CD4-positive, alpha-beta T cell treated with Interferon alpha-2 for 1 hour (primary cell): ENCODE measurements at places on chromosomes 16 and 17.

GRCh38 chr17:79803421-79803996, 6.6 kb upstream of the CBX8 start:
- DNase-seq: no peak

- DNase-seq: no peak
Observed at GRCh38 chr17:48679385-48680096, 42.8 kb downstream of the PRAC1 start.

DNA sequence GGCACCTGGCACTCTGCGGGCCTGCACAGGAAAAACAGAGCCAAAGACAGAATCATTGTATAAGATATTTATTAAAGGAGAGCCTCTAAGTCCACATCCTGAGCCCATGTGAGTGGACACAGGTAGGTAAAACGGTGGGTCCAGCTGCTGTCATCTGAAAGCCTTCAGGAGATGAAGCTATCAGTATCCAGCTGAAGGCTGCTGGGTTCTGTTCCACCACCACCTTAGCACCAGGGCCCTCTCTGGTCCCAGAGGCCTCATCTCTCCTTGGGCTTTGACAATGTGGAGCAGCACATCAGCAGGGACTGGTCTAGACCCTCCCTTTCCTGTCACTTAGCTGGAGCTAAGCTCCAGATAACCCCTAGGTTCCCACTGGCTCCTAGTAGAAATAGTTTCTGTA, 7.3 kb downstream of the TMEM106A start:
- no peak for DNase-seq

GRCh38 chr17:69418535-69418934, 4.0 kb downstream of the MAP2K6 start:
- no peak for DNase-seq

DNA sequence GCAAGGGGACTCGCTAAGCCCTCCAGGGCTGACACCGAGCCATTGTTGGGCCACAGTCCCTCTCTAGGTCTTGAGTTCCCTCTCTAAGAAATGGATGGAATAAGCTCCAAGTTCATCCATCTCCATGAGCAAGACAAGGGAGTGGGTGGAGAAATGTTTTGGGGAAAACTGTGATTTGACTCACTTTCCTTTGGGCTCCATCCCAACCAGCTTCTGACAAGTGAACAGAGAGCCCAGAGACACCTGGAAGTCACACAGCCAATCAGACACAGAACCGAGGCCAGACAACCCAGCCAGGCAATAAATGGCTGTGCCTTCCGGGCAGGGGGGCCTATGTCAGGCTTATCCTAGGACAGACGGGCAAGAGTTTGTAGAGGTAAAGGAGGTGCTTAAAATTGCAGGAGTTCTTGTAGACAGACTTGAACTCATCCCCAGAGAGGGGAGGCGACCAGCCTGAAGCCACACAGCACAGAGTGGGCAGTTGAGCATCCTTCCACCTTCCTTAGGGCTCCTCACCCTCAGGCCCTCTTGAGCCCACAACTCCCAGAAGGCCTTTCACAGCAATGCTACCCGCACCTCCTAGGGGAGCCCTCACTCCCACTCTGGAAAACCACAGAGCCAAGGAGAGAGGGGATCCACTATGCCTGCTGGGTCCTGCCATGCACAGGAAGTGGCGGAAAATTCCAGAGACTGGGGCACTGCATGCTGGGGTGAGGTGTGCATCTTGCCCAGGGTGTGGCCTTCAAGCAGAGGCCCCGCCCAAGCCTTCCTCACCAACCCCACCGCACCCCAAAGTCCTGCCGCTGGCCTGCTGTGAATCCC, 9.5 kb upstream of the FAM83G start:
- no peak for DNase-seq

GRCh38 chr17:6259899-6260298, 175.0 kb downstream of the AIPL1 start:
- no peak for DNase-seq

DNA sequence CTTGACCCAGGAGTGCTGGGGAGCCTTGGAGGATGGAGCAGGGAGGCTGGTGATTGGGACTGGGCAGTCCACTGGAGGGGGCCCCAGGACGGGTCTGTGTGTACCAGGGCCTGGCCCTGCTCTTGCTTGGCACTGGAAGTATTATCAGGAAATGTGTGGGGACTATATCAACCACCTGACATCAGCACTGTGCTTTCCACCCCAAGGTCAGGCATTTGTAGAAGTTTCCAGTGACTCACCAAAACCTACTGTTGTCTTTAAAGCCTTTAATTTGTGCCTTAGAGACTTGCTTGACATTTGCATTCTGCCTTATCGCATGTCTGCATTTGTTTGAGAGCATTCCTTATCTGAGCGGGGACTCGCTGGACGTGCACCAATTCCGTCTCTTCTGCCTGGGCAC, 323.1 kb downstream of the FOXL1 start:
- no peak for DNase-seq

DNA sequence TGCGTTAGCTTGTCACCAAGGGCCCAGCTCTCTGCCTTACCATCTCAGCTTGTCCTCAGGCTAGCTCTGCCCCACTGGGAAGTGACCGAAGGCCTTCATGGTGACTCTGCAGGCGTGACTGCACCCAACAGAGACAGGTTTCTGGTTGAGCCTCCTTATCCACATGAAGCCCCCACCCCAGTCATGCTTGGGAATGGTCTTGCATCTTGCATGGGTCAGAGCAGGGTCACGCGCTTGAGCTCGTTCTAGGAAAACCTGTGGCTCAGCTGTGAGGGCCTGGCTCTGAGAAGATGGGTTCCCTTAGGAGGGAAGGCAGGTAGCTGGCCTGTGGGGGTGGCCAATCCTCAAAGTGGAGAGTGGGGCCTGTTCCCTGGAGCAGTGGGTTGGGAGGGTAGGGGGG, 122.8 kb downstream of the BANP start:
- DNase-seq: no peak

DNA sequence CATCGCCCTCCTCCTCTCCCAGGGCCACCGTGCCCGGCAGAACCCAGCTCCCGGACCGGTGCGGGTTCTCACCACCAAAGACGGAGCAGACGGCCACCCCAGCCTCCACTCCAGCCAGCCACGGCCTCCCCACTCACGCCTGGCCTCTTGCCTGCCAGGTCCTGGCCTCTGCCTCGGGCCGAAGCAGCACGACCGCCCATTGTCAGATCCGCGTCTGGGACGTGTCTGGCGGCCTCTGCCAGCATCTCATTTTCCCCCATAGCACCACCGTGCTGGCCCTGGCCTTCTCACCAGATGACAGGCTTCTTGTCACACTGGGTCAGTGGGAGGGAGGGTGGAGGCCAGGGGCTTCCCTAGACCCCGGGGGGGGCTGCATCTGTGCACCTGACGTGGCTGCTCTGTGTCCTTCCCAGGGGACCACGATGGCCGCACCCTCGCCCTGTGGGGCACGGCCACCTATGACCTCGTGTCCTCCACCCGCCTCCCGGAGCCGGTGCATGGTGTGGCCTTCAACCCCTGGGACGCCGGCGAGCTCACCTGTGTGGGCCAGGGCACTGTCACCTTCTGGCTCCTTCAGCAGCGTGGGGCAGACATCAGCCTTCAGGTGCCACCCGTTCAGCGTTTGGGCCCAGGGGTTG, 6.6 kb upstream of the RHOT2 start:
- no peak for DNase-seq

GRCh38 chr16:35194681-35195080, 1735.3 kb downstream of the TP53TG3F start:
- DNase-seq: no peak

GRCh38 chr17:79104898-79105600, 30.4 kb downstream of the ENGASE start:
- no peak for DNase-seq

DNA sequence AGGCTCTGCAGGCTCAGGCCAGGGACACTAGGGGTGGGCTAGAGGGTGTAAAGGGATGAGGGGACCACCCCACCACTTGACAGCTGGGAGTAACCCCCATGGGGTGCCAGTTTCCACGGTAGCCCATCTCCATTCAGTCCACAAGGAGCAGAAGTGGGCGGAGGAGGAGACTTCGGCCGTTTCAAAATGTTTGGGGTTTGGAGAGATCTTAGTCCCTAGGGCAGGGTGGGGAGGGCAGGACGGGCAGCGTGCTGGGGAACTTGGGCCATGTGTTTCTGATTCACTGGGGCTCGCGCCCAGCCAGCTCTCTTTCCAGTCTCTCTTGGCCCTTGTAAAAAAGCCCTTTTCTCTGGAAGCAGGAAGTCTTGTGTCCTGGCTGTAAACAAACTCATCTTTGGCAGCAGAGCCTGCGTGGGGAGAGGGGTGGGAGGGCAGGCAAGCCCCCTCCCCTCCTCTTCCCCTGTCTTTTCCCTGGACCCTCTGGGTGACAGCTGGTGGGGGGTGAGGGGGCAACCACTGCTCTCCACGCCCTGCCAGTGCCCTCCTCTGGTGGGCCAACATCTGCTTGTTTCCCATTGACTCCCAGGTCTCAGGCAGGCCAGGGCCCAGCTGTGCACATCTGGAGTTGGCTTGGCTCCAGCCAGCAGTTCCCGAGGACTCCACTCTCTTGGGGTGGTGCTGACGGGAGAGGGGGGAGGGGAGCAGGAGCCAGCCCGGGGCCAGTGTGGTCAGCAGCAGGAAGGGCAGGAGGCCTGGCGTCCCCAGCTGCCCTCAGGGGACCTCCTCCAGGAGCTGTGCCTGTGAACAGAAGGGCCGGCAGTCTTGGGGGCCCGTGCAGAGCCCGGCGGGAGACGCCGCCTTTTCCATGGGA, 8.1 kb downstream of the CYGB start:
- DNase-seq: no peak

GRCh38 chr17:17670701-17671305, 10.5 kb upstream of the RAI1 start:
- DNase-seq: no peak

DNA sequence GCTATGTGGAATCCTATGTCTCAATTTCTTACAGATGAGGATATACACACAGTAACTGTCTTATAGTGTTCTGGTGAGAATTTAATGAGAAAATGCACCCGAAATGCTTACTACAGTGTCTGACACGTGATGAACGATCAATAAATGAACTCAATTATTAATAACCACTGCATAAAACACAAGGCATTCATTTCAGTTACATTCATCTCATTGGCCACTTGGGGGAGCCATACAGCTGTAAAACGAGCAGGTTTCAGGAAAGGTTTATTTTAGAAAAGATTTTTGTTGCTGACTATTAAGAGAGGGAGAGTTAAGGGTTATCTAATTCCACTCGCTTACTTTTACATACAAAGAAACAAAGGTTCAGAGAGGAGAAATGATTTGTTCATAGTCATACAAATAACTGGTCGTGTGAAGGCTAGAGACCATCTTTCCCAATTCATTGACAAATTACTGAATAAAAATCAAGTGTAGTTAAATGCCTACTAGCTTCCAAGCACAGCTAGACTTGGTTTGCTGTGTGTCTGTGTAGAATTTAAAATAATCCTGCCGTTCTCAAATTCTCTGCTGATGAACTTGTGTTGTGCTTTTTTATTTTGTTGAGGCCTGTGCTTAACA, 160.1 kb downstream of the MAP2K4 start:
- no peak for DNase-seq

GRCh38 chr16:83878838-83879237, 20.1 kb upstream of the MLYCD start:
- DNase-seq: no peak

DNA sequence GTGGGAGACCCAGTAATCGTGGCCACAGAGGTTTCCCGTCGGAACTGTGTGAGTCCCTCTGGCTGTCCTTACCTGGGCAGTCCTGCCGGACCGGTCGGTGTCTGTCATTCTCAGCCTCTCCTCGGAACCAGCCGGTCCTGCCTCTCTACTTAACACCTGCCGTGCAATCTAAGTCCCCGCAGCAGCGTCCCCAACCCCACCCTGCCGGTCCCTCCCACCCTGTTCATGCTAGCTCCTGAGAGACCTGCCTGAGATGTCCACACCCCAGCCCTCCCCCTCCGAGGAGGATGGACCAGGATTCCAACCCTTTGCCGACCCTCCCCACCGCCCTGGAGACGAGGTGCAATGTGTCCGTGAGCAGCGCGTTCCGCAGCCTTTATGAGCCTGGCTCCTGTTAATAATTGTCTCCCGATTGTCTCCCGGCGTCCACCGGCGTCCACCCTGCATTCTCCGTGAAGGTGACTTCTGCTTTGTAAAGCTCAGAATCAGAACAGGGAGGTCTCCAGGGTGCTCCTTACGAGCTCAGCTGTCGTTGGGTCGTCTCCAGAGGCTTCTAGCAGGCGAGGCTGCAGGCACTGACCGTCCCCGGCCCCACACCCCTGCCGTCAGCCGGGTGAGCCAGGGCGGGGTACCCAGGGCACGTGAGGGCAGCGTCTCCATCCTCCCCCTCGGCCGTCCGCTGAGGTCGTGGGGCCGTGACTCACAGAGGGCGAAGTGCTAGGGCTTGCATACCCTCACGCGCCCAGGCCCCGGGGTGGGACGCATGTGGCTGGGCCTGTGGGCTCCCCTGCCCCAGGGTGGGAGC, 10.1 kb downstream of the METRNL start:
- DNase-seq: no peak

DNA sequence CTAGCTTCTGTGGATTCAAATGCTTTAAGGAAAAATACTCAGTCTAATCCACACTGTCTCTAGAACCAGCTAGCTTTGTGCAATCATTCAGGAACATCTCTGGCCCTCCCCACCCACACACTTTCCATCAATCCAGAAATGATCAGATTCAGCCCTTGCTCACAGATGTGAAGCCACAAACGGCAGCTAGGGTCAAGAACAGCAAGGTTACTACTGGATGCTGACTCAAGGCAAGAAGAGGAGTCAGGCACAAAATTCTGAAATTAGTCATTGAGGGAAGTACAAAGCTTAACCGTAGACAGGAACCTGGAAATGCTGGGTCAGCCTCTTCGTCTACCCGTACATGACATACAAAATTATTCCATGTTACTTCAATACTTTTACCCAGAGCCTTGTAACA, 174.6 kb downstream of the CDH13 start:
- no peak for DNase-seq

GRCh38 chr17:72176516-72176851, 55.7 kb downstream of the SOX9 start:
- no peak for DNase-seq

DNA sequence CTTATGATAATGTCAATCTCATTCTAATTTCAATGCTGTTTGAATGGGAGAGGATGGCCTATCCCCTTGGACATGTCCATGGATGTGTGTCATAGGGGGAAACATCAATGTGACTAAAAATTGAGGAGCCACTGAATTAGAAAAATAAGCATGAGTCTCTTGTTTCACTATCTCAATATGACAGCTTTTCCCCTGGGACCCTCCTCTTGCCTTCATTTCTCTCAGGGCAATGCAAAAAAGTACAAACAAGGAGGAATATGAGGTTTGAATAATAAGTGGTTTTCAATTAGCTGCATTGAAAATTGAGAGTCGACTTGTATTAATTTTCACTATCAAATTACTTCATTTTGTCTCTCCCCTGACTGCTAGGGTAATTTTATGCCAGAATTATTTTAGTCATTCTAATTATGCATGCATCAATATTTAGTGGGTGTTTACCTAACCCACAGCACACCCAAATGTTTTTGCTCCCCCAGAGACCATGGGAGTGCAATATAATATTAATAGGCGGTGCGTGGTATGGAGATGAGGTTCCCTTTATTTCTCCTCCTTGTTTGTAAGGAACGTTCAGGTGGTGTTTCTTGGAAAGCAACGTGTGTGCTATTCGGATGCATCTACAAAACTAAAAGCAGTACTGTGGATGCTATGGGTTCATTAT, 6.8 kb upstream of the SDR42E1 start:
- DNase-seq: no peak
